Natural killer cell (primary cell): ENCODE measurements at places on chromosomes 3 and 15. TPM values are rescaled to one million over a fixed set of nuclear protein-coding genes. Genes with fewer than 3 reads are reported as not detected.

DNA sequence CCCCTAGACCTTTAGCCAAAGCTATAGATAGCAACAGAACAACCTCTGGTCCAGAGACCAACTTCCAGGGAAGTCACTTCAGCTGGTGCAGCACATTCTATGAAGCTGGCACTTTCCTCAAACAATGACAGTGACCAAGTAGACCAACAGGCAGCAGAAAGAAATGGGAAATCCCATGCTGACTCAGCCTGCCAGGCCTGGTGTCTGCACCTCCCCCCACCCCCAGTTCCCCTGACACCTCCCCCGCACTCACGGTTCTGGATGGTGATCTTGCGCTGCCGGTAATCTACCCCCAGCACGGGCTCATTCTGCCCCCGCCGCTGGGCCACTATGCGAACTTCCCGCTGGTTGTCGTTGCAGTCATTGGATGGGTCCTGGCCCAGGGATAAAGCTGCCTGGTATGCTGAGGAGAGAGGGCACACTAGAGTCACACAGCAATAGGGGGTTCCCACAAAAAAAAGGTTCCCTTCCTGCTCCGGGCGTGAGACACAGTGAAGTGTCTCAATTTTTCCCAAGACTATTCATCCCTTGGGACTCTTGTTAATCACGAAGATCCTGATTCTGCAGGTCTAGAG is 17.0 kb downstream of the ILDR1 start:
- peaks cover 3% of the 10 kb centered on the region for H3K27me3 ChIP-seq
- no peak overlapping the region for H3K27ac ChIP-seq
- H3K4me1 ChIP-seq, result peaks cover 3% of the 10 kb centered on the region
- no peak for DNase-seq
- no peaks in the 10 kb centered on the region for H3K36me3 ChIP-seq

DNA sequence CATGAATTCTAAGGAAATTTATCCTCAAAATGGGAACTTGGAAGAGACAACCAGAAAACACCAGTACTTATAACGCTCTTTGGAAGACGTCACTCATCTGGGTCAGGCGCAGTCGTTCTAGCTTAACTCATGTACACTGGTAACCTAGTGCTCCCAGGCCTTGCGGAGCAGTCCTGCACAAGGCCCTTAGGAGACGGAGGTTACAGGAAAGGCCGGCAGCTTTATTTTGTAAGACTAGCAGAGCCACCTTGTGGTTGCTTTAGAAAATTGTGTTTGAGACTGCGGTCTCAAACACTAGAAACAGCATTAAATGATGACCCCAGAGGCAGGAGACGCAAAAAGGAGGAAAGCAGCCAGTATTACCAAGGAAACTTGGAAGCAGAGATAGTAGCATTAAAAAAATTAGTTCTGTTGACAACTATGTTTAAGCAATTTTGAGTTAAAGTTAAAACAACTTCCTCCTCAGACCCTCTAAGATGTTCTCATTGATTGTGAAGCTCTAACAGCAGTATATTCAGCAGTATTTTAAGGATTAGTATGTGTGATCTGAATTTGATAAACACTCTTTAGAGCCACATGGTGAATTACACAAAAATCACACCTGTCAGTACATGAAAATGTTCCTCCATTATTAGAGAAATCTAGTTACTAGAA is 141.9 kb upstream of the C2CD4B start:
- H3K36me3 ChIP-seq, result no peaks in the 10 kb centered on the region
- no peak overlapping the region for H3K27ac ChIP-seq

- no peaks in the 10 kb centered on the region for H3K4me1 ChIP-seq
- no peak overlapping the region for H3K4me3 ChIP-seq
- DNase-seq, result no peak
- H3K27ac ChIP-seq, result no peak overlapping the region
- no peaks in the 10 kb centered on the region for H3K36me3 ChIP-seq
These were observed 19.9 kb downstream of the MYO9A start for GRCh38 chr15:72098040-72098439.

DNA sequence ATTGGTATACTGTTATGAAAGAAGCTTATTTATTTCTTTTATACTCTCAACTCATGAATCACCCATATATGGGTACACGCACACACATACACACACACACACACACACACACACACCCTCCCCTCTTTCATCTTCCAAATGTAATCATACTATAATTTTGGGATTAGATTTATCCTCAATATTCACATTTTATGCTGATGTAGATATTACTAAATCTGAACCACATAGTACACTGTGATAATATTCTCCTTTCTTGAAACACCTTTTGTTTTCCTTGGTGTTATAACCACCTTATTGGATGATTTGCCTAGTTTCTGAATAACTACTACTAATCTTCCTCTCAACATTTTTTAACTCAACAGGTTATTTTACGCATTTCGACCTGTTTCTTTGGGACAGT is 8.1 kb upstream of the GHSR start:
- no peaks in the 10 kb centered on the region for H3K4me1 ChIP-seq
- no peak for DNase-seq
- no peak overlapping the region for H3K4me3 ChIP-seq
- H3K27ac ChIP-seq, result no peak overlapping the region
- H3K36me3 ChIP-seq, result no peaks in the 10 kb centered on the region

- no peaks in the 10 kb centered on the region for H3K36me3 ChIP-seq
- H3K4me1 ChIP-seq, result peaks cover 59% of the 10 kb centered on the region
- peak; percentile 36 for DNase-seq
- peak overlapping the region; percentile 15 for H3K27ac ChIP-seq
- no peak overlapping the region for H3K4me3 ChIP-seq
- no peaks in the 10 kb centered on the region for H3K27me3 ChIP-seq
These were observed 96.1 kb upstream of the ICE2 start for GRCh38 chr15:60574801-60575631.

GRCh38 chr3:5709714-5710113 is 522.2 kb downstream of the EDEM1 start:
- no peaks in the 10 kb centered on the region for H3K27me3 ChIP-seq
- no peaks in the 10 kb centered on the region for H3K4me1 ChIP-seq
- no peaks in the 10 kb centered on the region for H3K36me3 ChIP-seq
- H3K27ac ChIP-seq, result no peak overlapping the region
- no peak for DNase-seq

DNA sequence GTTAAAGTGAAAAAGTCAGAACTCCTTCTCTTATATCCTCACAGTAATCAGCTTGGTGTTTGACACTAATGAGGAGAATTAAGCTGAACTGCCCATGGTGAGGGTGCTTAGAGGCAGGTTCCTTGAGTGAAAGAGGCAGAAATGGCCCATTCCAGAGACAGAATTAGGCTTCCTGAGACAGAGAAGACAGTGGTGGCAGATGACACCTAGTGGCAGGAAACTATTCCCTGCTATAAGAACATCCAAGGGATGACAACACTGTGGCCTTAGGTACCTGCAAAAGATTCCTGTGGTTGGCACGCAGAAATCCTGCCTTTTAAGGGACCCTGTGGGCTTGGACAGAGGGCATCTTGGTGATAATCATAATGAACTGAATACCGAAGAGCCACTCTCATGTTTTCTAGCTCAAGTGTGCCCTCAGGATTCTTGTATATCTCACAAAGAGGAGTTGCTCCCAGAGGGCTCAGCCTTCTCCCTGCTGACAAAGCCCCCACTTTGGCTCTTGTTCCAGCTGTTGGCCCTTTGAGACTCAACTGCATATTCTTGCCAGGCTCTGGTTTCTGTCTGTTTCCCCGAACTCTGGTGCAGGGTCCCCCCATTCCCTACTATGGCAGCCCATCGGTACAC is 56.0 kb downstream of the KBTBD12 start:
- H3K27ac ChIP-seq, result no peak overlapping the region
- no peak for DNase-seq
- no peaks in the 10 kb centered on the region for H3K36me3 ChIP-seq
- no peaks in the 10 kb centered on the region for H3K4me1 ChIP-seq
- H3K27me3 ChIP-seq, result peaks cover 2% of the 10 kb centered on the region

- H3K4me1 ChIP-seq, result peaks cover 27% of the 10 kb centered on the region
- no peak overlapping the region for H3K4me3 ChIP-seq
- no peaks in the 10 kb centered on the region for H3K36me3 ChIP-seq
- DNase-seq, result no peak
- H3K27ac ChIP-seq, result no peak overlapping the region
- H3K27me3 ChIP-seq, result no peaks in the 10 kb centered on the region
These were observed 86.1 kb downstream of the FOXP1 start for GRCh38 chr3:71497367-71497897.

DNA sequence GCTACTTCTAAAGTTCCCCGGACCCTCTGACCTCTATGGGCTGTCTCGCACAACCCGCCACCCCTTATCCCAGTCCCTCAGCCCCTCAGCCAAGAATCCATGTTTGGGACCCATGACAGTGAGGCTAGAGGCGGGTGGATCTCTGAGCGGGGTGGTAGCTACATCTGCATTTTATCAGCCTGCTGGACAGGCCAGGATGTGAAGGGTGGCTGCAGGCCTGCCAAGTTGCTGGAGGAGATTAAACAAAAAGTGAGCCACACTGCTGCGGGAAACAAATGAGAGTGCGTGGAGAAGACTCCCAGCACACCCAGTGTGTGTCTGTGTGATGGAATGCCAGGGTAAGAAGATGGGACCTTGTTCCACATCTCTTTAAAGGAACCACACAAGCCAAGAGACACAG is 51.1 kb upstream of the SPATA12 start:
- H3K36me3 ChIP-seq, result no peaks in the 10 kb centered on the region
- H3K4me3 ChIP-seq, result no peak overlapping the region
- H3K4me1 ChIP-seq, result no peaks in the 10 kb centered on the region
- H3K27me3 ChIP-seq, result no peaks in the 10 kb centered on the region
- DNase-seq, result no peak
- no peak overlapping the region for H3K27ac ChIP-seq

DNA sequence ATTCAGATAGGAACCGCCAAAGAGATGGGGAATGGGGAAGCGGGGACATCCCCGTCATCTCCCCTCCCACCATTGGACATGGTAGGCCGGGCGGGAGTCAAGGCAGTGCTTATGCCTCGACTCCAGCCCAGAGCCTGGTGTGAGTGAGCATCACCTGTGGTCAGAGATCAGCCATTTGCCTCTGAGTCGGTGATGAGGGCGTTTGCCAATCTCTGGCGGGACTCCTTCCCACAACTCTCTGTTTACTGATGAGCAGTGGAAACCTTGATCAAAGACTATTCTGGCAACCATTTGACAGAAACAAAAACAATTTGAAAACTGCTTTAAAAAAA is 63.9 kb upstream of the HES1 start:
- DNase-seq, result no peak
- peaks cover 14% of the 10 kb centered on the region for H3K27me3 ChIP-seq
- no peaks in the 10 kb centered on the region for H3K36me3 ChIP-seq
- H3K4me1 ChIP-seq, result peaks cover 14% of the 10 kb centered on the region
- H3K27ac ChIP-seq, result no peak overlapping the region
- H3K4me3 ChIP-seq, result no peak overlapping the region

- DNase-seq, result no peak
- H3K27ac ChIP-seq, result no peak overlapping the region
- H3K36me3 ChIP-seq, result no peaks in the 10 kb centered on the region
- H3K4me1 ChIP-seq, result peaks cover 25% of the 10 kb centered on the region
- H3K4me3 ChIP-seq, result no peak overlapping the region
- H3K27me3 ChIP-seq, result peaks cover 77% of the 10 kb centered on the region
These were observed 2.2 kb downstream of the ZIC1 start for GRCh38 chr3:147411238-147411814.

- no peak overlapping the region for H3K4me3 ChIP-seq
- no peaks in the 10 kb centered on the region for H3K36me3 ChIP-seq
- peaks cover 16% of the 10 kb centered on the region for H3K4me1 ChIP-seq
- DNase-seq, result no peak
- H3K27ac ChIP-seq, result no peak overlapping the region
- no peaks in the 10 kb centered on the region for H3K27me3 ChIP-seq
These were observed 71.9 kb downstream of the MGLL start for GRCh38 chr3:127750226-127751031.

- peak overlapping the region; percentile 24 for H3K4me3 ChIP-seq
- peaks cover 53% of the 10 kb centered on the region for H3K4me1 ChIP-seq
- H3K27me3 ChIP-seq, result no peaks in the 10 kb centered on the region
- peak overlapping the region; percentile 69 for H3K27ac ChIP-seq
These were observed 120.5 kb downstream of the XXYLT1 start for GRCh38 chr3:195150181-195151118.

GRCh38 chr15:77067691-77068367 is 3.1 kb downstream of the TSPAN3 start:
- H3K36me3 ChIP-seq, result no peaks in the 10 kb centered on the region
- no peaks in the 10 kb centered on the region for H3K27me3 ChIP-seq
- H3K27ac ChIP-seq, result peak overlapping the region; percentile 63
- H3K4me1 ChIP-seq, result peaks cover 16% of the 10 kb centered on the region

DNA sequence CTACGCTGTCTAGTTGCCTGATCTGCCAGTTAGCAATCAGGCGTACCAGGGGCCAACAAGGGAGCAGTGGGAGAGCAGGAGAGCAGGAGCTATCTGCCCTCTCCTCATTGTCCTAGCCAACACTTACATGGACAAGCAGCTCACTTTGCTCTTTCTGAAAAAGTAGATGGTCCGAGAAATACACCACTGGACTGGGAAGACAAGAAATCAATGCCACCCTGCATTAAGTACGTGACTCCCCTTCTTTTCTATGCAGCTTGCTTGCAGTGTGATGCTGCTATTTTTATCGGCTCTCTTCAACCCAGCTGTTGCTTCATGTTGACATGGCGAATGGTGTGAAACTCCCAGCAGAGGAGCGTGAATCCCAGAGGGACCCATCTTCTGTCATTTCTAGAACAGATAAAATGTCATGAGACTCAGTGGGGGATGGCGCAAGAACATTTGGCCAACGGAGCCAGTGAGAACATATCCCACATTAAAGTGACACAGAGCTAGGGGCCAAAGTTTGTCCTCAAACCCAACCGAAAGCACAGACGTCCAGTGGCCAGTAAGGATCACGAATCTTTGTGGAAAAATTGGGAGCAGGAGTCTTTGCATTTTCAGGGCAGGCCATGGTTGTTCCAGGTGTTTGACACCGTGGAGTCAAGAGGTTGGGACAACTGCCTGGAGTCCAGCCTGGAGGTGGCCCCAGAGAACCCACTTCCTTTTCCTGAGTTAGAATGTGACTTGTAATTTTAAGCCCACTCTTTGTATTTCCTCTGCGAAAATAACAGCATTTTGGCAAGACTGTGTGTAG is 53.7 kb upstream of the MEF2A start:
- H3K4me1 ChIP-seq, result peaks cover 47% of the 10 kb centered on the region
- H3K4me3 ChIP-seq, result no peak overlapping the region
- no peaks in the 10 kb centered on the region for H3K27me3 ChIP-seq
- no peak for DNase-seq
- no peaks in the 10 kb centered on the region for H3K36me3 ChIP-seq
- H3K27ac ChIP-seq, result peak overlapping the region; percentile 58

GRCh38 chr3:134527037-134527436 is 41.2 kb downstream of the CEP63 start:
- H3K27ac ChIP-seq, result no peak overlapping the region
- H3K27me3 ChIP-seq, result no peaks in the 10 kb centered on the region
- no peak for DNase-seq
- no peak overlapping the region for H3K4me3 ChIP-seq

SH2D7 gene
- not detected for total RNA-seq

SEMA7A gene
- total RNA-seq, result 9.0 TPM

CLEC3B gene
- total RNA-seq, result 0.87 TPM

CYFIP1 gene
- total RNA-seq, result 9.2 TPM

MAP2K1 gene
- 45.5 TPM for total RNA-seq

PLA2G4E gene
- total RNA-seq, result not detected

TLR9 gene
- total RNA-seq, result 0.21 TPM

CLDN16 gene
- total RNA-seq, result not detected

CRABP1 gene
- total RNA-seq, result not detected
